ENCODE measurements at places on chromosomes 2 and 18.
A peak's percentile ranks its signal among the peaks of the same experiment; 100 is the strongest.

DNA sequence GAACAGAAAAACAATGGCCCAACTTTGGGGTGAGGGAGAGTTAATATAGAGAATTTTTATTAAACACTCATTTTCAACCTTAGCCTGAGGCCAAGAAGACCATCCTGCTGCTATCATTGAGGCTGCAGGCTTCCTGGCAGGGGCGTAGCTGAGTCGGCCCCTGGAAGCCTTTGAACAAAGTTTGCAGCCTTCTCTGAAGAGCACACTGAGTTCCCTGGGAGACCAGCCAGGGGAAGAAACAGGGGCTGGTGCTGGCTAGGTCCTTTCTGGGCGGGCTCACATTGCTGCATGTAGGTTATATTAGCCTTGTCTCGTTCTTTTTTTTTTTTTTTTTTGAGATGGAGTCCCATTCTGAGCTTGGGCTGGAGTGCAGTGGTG, 126.8 kb upstream of the HS6ST1 start:
- no peak for DNase-seq

DNA sequence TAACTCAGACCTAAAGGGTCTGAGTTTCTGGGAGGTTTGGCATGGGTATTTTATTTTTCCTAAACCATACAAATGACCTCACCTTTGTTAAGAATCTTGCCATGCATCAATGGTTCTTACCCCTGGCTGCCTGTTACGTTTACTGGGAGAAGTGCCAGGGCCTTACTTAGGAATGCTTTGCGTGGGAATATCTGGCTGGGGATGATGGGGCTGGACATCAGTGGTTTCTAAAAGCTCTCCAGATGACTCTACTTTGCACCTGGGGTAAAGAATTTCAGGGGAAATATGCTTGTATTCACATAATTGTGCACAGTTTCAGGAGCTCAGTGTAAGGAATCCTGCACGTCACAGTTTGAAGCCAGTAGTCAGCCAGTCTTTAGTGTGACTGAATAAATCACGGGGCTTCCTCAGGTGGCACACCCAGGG, 18.2 kb upstream of the DAW1 start:
- DNase-seq: peak; percentile 95

DNA sequence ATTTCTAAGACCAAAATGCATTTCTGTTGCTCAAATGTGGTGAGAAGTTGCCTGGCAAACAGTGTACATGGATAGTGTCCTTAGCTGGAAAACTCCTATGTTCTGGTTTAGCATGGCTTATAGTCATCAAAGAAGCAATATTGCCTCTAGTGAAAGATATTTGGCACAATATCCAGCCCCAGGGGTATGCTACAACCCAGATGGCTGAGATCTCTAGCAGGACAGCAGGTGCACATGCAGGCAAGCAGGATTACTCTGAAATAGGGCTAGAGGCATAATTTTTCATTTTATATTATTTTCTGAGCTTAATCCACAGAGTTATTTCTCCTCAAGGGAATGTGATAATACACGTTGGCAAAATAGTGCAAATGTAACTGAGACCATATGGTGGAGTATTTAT, 34.0 kb downstream of the CCDC195 start:
- DNase-seq: no peak

- DNase-seq: no peak
Observed at GRCh38 chr2:22273853-22274252, 1111.1 kb upstream of the KLHL29 start.

DNA sequence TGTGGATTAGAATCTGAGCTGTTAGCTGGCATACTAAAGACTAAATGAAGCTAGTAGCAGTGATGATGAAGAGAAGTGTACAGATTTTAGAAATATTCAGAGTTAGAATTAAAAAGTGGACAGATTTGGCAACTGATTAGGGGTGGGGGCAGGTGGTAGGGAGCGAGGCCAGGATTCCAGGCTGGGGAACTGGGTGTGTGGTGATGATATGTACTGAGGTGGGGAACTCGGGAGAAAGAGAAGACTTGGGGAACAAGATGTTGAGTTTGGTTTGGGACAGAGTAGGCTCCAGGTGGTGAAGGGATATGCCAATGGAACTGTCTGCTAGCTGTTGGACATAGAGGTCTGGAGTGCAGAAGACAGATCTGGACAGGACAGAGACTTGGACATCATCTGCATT, 9.2 kb upstream of the CYP26B1 start:
- no peak for DNase-seq

All from H4 (cell line).